Activated CD4-positive, alpha-beta memory T cell treated with anti-CD3 and anti-CD28 coated beads, Interleukin-2, amount 10 ng/mL, durations not matched to agents 7 days and 5 days (primary cell): ENCODE measurements at places on chromosomes 16 and 17.

DNA sequence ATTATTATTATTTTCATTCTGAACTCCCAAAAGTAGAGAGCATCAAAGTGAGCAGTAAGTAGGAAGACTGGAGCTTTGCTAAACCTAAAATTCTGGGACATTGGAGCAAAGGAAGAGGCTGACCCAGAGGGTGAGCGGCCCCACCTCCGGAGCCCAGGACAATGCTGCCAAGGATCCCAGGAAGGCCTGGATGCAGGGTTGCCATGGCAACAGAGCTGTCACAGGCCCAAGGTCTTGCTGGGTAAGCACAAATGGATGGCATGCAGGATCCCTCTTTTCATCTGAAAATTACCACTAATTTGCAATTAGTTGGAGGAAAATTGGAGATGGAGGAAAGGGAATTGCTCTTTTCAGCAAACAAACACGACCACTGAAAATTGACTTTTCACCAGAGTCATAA is 457.9 kb upstream of the CDH5 start:
- no peak overlapping the region for H3K4me3 ChIP-seq
- no peaks in the 10 kb centered on the region for H3K4me1 ChIP-seq
- H3K27me3 ChIP-seq: no peaks in the 10 kb centered on the region
- H3K36me3 ChIP-seq: no peaks in the 10 kb centered on the region

DNA sequence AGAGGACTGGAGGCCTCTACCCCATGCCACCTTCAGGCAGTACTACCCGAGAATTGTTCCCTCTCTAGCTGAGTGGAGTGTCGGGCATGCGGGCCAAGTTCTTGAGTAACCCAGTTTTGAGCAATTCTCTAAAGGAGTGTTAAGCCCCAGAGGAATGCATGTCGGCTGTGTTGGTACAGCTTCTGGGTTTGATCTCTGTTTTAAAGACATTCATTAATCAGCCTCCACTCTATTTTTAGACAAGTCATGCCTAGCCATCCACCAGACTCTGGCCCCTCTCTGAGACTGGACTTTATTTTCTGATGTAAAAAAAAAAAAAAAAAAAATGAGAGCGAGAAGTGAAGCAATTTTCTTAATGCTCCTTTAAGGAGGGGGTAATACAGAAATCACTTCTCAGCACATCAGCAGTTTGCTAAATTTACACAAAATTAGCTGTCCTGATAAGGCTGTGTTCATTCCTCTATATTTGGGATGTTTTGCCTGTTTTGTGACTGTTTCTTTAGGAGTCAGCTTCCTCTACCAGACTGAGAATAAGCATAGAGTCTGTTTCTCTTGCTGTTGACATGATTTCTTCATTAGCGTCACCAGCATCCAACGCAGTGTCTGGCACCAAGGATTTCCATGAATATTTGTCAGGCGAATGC is 88.7 kb downstream of the AXIN2 start:
- no peak overlapping the region for H3K4me3 ChIP-seq
- no peaks in the 10 kb centered on the region for H3K4me1 ChIP-seq
- H3K27me3 ChIP-seq: peaks cover 3% of the 10 kb centered on the region

GRCh38 chr17:80646328-80646727 is 101.7 kb downstream of the RPTOR start:
- H3K4me3 ChIP-seq: no peak overlapping the region
- H3K36me3 ChIP-seq: peaks cover 48% of the 10 kb centered on the region
- no peaks in the 10 kb centered on the region for H3K27me3 ChIP-seq
- no peak for DNase-seq
- no peak overlapping the region for H3K27ac ChIP-seq

DNA sequence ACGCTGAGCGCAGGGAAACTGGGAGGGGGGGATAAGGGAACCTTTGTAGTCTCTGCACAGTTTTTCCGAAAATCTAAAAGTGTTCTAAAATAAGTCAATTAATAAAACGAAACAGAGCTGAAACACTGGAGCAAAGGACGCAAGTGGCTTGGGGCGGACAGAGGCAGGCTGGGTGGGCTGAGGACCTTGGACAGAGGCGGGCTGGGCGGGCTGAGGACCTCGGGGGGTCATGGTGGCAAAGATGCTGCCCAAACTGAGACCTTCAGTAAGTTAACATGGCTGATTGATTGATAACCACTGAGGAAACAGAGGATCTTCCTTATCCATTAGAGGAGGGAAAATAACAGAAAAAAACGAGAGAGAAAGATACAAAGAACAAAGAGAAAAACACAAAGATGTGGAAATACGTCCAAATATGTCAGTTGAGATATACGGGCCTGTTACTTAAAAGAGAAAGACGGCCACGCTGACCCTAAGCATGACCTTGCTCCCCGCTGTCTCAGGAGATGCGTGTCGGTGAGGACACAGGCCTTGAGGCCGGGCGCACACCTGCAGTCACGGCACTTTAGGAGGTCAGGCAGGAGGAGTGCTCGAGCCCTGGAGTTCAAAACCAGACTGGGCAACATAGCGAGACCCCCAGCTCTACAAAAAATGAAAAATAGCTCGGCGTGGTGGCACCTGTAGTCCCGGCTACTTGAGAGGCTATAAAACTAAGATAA is 76.1 kb upstream of the GNG13 start:
- no peak for DNase-seq
- H3K27me3 ChIP-seq: no peaks in the 10 kb centered on the region
- no peaks in the 10 kb centered on the region for H3K36me3 ChIP-seq
- H3K4me3 ChIP-seq: no peak overlapping the region

DNA sequence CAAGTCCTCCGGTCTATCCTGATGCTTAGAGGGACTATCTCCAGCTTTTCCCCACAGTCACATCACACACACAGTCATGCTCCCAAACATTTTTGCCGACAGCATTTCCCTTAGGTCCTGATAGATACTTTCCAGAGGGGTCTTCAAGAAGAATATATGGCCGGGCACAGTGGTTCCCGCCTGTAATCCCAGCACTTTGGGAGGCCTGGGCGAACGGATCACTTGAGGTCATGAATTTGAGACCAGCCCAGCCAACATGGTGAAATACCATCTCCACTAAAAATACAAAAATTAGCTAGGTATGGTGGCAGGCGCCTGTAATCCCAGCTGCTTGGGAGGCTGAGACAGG is 4.3 kb upstream of the GIP start:
- H3K27ac ChIP-seq: no peak overlapping the region
- H3K4me1 ChIP-seq: no peaks in the 10 kb centered on the region
- no peaks in the 10 kb centered on the region for H3K36me3 ChIP-seq
- no peak for DNase-seq
- peaks cover 41% of the 10 kb centered on the region for H3K27me3 ChIP-seq
